ENCODE measurements at places on chromosomes 12 and 14.

DNA sequence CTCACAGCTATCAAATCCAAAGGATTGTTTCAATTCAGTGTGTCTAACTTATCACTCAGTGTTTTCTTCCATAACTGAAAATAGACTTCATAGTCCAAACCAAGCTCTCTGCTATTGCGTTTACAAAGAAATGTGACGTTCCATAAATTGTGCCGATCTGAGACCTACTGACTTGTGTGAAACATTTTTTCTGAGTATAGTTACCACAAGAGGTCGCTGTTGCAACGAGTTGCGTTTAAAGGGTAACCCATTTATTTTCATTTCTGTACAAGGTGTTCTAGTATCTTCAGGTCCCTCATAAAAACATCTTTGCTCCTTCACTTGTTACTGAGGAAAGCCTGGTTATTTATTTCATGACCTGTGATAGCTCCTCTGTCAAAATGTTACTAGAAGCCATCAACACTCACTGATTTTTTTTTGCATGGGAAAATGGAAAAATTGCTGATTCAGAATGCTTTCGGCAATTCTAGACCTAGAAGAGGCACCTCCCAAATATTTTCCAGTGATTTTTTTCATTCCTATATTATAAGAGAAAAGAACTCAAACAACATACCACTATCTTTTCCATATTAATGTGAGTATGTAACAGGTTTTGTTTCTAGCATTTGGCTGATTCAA, 60.9 kb upstream of the OR4E1 start:
- no peaks in the 10 kb centered on the region for H3K4me1 ChIP-seq
- DNase-seq = peak; percentile 36
- no peaks in the 10 kb centered on the region for H3K36me3 ChIP-seq

GRCh38 chr12:112121780-112122565, 3.4 kb upstream of the TRAFD1 start:
- H3K36me3 ChIP-seq = no peaks in the 10 kb centered on the region
- peaks cover 12% of the 10 kb centered on the region for H3K4me1 ChIP-seq
- no peak overlapping the region for H3K4me3 ChIP-seq
- no peaks in the 10 kb centered on the region for H3K27me3 ChIP-seq
- peak; percentile 89 for DNase-seq
- no peak overlapping the region for H3K27ac ChIP-seq

- no peak overlapping the region for H3K27ac ChIP-seq
- no peaks in the 10 kb centered on the region for H3K27me3 ChIP-seq
- H3K4me1 ChIP-seq = no peaks in the 10 kb centered on the region
- no peak overlapping the region for H3K4me3 ChIP-seq
- DNase-seq = peak; percentile 53
Observed at GRCh38 chr12:29710104-29710503, 73.6 kb downstream of the TMTC1 start.

DNA sequence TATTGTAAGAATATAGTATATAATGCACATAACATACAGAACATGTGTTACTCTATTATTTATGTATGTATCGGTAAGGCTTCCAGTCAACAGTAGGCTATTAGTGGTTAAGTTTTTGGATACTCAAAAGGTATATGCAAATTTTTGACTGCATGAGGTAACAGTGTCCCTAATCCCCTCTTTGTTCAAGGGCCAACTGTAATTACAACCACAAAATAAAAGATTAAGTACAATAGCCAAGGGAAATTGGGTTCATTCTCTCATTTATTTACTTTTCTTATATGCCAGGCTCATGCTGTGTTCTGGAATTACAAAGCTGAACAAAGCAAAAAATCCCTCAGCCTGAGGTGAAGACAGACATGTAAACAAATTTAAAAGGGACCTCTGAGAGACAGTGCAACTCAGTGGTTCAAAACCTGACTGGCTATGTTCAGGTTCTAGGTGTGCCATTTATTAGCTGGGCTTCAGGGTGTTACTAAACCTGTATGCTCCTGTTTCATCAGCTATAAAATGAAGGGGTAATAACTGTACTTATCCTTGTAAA, 43.4 kb upstream of the TSPAN8 start:
- H3K4me3 ChIP-seq = no peak overlapping the region
- no peaks in the 10 kb centered on the region for H3K27me3 ChIP-seq
- DNase-seq = no peak
- H3K36me3 ChIP-seq = no peaks in the 10 kb centered on the region

- H3K36me3 ChIP-seq = no peaks in the 10 kb centered on the region
- H3K4me1 ChIP-seq = no peaks in the 10 kb centered on the region
- no peaks in the 10 kb centered on the region for H3K27me3 ChIP-seq
- H3K27ac ChIP-seq = no peak overlapping the region
Observed at GRCh38 chr12:128353301-128353700, 86.3 kb downstream of the TMEM132C start.

- no peak overlapping the region for H3K27ac ChIP-seq
- no peaks in the 10 kb centered on the region for H3K36me3 ChIP-seq
- H3K4me3 ChIP-seq = no peak overlapping the region
- H3K27me3 ChIP-seq = no peaks in the 10 kb centered on the region
- peaks cover 21% of the 10 kb centered on the region for H3K4me1 ChIP-seq
- no peak for DNase-seq
Observed at GRCh38 chr12:12011880-12012260, 58.9 kb upstream of the BCL2L14 start.

- DNase-seq = no peak
- H3K27ac ChIP-seq = no peak overlapping the region
- H3K27me3 ChIP-seq = no peaks in the 10 kb centered on the region
- no peaks in the 10 kb centered on the region for H3K36me3 ChIP-seq
- no peaks in the 10 kb centered on the region for H3K4me1 ChIP-seq
Observed at GRCh38 chr12:93226361-93226760, 151.4 kb upstream of the NUDT4 start.

GRCh38 chr12:109291521-109292341, 17.4 kb downstream of the FOXN4 start:
- H3K4me3 ChIP-seq = peak overlapping the region; percentile 51
- H3K4me1 ChIP-seq = peaks cover 5% of the 10 kb centered on the region
- H3K27me3 ChIP-seq = peaks cover 42% of the 10 kb centered on the region
- H3K27ac ChIP-seq = no peak overlapping the region

GRCh38 chr14:96576359-96576758, 74.2 kb downstream of the PAPOLA start:
- peaks cover 15% of the 10 kb centered on the region for H3K36me3 ChIP-seq
- H3K4me3 ChIP-seq = no peak overlapping the region
- no peaks in the 10 kb centered on the region for H3K4me1 ChIP-seq
- no peaks in the 10 kb centered on the region for H3K27me3 ChIP-seq
- no peak overlapping the region for H3K27ac ChIP-seq

DNA sequence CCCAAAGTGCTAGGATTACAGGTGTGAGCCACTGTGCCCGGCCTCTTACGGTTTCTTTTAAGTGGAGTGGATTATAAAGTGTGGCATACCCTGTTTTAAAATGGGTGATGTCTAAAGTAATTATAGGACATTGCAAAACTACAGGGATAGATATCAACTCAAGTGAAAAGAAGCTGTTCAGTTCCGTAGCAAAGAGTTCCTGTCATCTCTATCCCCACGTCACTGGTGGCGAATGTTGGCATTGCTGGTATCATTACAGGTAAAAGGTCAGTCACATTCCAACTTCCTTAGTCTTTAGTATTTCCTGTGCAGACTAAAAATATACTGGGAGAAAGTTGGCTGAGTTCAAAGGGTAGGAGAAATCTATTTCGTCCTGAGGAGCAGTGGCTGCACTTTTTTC, 95.6 kb upstream of the SLC38A2 start:
- H3K27ac ChIP-seq = no peak overlapping the region
- no peak overlapping the region for H3K4me3 ChIP-seq
- H3K27me3 ChIP-seq = no peaks in the 10 kb centered on the region
- H3K36me3 ChIP-seq = no peaks in the 10 kb centered on the region
- no peak for DNase-seq
- H3K4me1 ChIP-seq = peaks cover 1% of the 10 kb centered on the region

DNA sequence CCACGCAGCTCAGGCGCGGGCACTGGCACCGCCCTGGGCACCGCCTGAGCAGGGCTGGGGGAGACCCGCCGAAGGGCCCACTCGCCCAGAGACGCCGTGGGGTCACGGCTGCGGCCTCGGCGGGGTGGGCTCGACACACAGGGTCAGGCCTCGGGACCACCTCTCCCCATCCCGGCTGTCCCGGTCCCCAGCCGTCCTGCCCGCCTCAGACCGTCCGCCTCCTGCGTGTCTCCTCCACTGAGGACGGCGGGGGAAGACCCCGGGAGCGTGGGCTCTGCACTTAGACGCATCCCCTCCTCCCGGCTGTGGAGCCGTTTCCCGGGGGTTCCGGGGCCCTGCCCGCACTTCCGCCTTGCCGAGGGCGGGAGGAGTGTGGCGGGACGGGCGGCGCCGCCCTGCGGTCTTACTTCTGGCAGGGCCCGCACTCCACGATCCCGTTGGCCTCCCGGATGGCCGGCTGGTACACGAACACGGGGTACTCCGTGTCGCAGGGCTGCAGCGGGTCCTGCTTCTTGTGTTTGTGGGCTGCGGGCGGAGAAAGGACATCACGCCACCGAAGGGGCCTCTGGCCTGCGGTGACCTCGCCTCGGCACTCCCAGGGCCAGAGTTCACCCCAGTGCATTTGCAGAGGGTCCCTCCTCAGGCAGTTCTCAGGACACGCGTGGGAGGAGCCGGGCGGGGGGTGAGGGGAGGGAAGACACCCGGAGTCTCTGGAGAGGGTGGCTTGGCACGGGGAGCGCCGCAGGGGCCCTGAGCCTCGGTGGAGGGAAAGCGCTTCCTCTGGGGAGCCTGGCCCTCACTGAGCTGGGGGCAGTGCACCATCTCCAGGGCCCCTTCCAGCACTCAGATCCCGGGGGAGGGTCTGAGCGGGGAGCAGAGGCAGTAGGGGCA, 23.1 kb upstream of the LRTM2 start:
- no peaks in the 10 kb centered on the region for H3K27me3 ChIP-seq
- H3K4me3 ChIP-seq = peak overlapping the region; percentile 83
- no peak for DNase-seq
- H3K4me1 ChIP-seq = peaks cover 18% of the 10 kb centered on the region
- H3K36me3 ChIP-seq = no peaks in the 10 kb centered on the region
- H3K27ac ChIP-seq = no peak overlapping the region

DNA sequence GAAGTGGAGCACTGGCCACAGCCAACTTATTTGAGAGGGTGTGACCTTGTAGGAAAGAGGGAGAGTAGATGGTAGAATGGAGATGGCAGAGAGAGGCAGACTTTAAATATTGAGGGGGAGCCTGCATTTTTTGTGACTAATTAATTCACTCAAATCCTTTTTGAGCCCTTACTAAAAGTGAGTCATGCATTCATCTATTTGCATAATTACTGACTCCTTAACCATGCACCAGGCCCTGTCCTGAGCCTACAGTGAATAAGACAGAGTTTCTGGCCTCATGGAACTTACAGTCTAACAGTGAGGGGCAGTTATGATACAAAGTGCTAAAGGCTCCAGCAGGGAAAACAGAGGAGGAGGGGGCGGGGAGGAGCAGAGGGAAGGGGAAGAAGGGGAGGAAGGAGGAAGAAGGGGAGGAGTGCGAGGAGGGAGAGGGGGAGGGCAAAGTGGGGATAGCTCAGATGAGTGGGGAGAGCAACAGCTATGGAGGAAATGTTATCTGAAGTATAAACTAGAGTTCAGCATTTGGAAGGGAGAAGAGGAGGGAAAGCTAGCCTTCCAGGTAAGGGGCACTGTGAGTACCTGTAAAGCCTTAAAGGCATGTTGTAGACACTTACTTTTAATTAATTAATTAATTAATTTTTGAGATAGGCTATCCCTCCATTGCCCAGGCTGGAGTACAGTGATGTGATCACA, 7.5 kb upstream of the CTDSP2 start:
- DNase-seq = no peak
- H3K27ac ChIP-seq = no peak overlapping the region
- no peaks in the 10 kb centered on the region for H3K27me3 ChIP-seq

DNA sequence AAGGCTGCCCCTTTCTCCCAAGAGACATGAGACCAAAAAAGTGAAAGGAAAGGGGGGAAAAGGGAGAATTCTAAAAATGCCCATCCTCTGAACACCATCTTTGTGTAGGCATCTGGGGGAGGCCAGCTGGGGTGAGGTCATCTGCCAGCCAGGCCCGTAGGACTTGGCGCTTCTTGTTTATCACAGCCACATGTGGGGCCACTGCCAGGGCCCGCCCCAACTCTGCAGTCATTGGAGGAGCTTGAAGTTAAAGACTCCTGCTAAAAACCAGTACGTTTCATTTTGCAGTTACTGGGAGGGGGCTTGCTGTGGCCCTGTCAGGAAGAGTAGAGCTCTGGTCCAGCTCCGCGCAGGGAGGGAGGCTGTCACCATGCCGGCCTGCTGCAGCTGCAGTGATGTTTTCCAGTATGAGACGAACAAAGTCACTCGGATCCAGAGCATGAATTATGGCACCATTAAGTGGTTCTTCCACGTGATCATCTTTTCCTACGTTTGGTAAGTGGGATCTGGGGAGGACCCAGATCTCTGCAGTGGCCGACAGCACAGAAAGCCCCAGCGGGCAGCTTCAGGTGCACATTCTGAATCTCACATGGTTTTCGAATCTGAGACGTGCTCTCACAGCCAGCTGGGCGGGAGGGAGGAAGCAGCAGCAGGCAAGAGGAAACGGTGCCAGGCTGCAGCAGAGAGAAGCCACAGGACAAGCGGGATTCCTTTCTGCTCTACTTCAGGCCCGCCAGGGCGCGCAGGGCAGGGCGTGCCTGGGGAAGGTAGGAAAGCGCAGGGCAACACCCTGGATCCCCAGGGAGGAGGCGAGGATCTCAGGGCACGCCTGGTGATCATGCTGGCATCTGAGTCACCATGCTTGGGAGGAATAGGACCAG, at the start of gene P2RX7:
P2RX7 (plus strand) TSS at position 276 of the 881 bp plus-strand sequence; CDS start at position 371, 95 bp downstream.
- peak within 1 kb of the TSS; percentile 35 for H3K4me3 ChIP-seq
- H3K27ac ChIP-seq = no peak within 1 kb of the TSS
- peaks cover 19% of the 10 kb centered on the region for H3K27me3 ChIP-seq

- H3K27me3 ChIP-seq = no peaks in the 10 kb centered on the region
- peaks cover 89% of the 10 kb centered on the region for H3K4me1 ChIP-seq
- peak; percentile 84 for DNase-seq
- peaks cover 51% of the 10 kb centered on the region for H3K36me3 ChIP-seq
Observed at GRCh38 chr12:124506145-124506831, 61.1 kb downstream of the NCOR2 start.

GRCh38 chr12:130846369-130846768, 7.3 kb upstream of the STX2 start:
- H3K36me3 ChIP-seq = no peaks in the 10 kb centered on the region
- H3K4me1 ChIP-seq = no peaks in the 10 kb centered on the region
- DNase-seq = no peak
- no peak overlapping the region for H3K4me3 ChIP-seq

- peak overlapping the region; percentile 97 for H3K27ac ChIP-seq
- H3K4me3 ChIP-seq = peak overlapping the region; percentile 97
- no peaks in the 10 kb centered on the region for H3K36me3 ChIP-seq
- H3K27me3 ChIP-seq = no peaks in the 10 kb centered on the region
Observed at GRCh38 chr12:96194971-96195844, 1.0 kb downstream of the ELK3 start.

DNA sequence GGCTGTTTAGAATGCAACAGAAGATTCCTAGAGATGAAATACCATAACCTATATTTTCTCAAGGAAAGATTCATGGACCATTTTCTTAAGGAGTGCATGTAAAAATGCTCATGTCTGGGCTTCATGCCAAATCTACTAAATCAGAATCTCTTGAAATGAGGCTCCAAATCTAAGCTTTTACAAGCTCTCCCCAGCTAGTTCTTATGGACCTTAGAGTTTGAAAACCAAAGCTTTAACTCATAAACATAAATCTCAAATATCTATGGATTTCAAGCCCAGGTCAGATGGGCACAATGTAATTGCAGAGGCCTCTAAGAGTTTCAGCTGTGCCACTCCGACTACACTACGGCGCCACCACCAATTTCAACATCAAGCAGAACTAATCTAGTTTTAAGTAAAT, 117.3 kb upstream of the CAND1 start:
- H3K27ac ChIP-seq = no peak overlapping the region
- no peak for DNase-seq
- no peaks in the 10 kb centered on the region for H3K27me3 ChIP-seq
- H3K36me3 ChIP-seq = no peaks in the 10 kb centered on the region
- no peak overlapping the region for H3K4me3 ChIP-seq

- H3K27ac ChIP-seq = no peak overlapping the region
- no peak overlapping the region for H3K4me3 ChIP-seq
- H3K4me1 ChIP-seq = no peaks in the 10 kb centered on the region
- no peak for DNase-seq
Observed at GRCh38 chr12:76410781-76411180, 62.6 kb upstream of the BBS10 start.

All from mesenchymal stem cell (in vitro differentiated cells and primary cell).